ENCODE measurements at places on chromosomes 12 and 14.

- DNase-seq = peak; percentile 17
Observed at GRCh38 chr12:47377414-47378221, 297.9 kb upstream of the AMIGO2 start.

DNA sequence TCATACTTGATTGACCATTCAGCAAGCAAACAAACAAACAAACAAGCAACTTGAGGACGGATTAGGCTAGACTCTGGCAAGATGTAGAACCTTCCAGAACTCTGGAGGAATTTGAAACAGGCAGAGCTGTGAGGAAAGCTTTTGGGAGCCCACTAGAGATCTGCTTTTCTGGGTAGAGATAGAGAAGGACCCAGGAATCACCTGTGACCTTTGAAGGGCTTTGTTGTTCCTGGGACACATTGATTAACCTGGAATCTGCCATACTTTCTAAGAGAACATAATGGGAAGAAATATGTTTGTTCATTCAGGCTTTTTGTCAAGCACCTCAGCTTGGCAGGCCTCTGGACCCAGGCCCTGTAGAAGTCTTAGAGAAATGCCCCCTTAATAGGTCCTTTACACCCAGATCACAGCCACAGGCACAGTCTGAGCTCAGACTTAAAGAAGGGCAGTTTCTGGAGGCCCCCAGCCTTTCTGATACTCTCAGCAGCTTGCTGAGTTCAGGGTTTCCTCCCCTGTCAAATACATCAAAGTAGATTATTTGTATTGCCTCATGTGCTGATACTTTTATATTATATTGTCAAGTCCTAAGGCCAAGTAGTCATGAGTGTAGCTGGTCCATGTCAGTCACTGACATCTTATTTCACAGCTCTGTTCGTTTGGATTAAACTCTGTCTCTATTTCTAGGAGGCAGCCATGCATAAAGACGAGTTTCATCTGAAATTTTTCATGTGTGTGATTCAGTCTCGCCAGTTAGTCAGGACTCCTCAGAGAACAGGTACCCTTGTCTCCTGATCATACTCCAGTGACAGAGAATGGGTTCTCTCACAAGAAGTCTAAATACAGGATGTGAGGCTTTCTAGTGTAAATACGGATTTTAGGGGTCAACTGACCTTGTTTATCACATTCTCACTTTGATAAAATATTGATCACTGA, 1.1 kb upstream of the SENP1 start:
- DNase-seq = no peak

DNA sequence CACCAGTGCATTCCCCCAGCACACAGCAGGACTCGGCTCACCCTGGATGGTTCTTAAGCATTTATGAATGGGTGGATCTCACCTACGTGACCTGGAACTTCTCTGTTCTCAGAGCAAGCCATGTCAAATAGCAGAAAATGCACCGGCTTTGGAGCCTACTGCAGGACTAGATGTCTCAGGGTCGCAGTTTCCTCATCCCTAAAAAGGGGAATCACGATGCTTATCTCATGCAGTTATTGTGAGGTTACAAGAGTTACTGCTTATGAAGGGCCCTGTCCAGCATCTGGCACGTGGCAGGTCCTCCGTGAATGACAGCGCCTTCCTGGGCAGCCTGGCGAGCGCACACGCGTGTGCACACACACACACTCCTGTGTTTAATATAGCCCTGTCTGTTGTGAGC, 128.5 kb downstream of the ETV6 start:
- no peak for DNase-seq

DNA sequence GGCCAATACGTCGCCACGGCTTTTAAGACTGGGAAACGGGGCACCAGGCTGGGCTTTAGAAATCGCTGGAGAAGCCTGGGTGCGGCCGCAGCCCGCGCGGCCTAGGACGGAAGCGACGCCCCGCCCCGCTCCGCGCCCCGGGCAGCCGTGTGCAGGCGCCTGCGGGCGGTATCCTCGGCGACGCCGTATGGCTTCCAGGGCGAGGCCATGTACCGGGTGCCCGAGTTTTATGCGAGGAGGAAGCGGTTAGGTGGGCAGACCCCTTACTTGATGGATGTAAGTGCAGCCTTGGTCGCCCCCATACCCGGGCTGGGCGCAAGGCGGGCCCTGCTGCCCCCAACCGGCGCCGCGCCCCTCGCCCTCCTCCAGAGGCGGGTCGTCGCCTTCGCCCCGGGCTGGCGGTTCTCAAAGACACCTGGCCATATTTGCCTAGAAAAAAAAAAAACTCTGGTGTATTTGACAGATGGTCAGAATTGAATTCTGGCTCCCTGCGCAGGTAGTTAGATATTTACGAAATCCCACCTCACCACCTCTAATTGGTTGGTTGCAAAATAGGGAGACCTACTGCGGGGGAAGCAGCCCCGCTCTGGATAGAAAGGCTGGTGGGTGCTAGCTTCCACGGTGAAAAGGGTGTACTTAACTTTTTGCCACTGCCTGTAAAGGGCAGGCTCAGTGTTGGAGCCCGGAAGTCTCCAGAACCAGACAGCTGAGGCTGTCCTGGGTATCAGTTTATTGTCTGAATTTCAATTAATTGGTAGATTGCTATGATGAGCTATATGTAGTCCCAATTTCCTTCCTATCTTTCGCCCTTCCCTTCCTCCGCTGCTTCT, at the start of gene PPP1R36:
PPP1R36 (plus strand) TSS at position 171 of the 830 bp plus-strand sequence; CDS start at position 208, 37 bp downstream.
- peak; percentile 59 for DNase-seq

- DNase-seq = no peak
Observed at GRCh38 chr12:96749999-96750398, 157.1 kb upstream of the NEDD1 start.

All from eye (tissue), 1 donor.